Omental fat pad (tissue), 4 donors: ENCODE measurements at places on chromosomes 5 and 9. TPM values are rescaled to one million over a fixed set of nuclear protein-coding genes. Genes with fewer than 3 reads are reported as not detected.

SPATA31C1 gene
- total RNA-seq = not detected

IFNA6 gene
- total RNA-seq = not detected

FAM221B gene
- total RNA-seq = not detected

LOX gene
- 29.3 TPM for total RNA-seq

SPINK7 gene
- not detected for total RNA-seq

OTULIN gene
- 28.3 TPM for total RNA-seq

LRRTM2 gene
- 0.84 TPM for total RNA-seq

FBN2 gene
- total RNA-seq = 0.95 TPM

SGCD gene
- total RNA-seq = 1.1 TPM

TRIM7 gene
- total RNA-seq = 2.9 TPM

SPINK6 gene
- not detected for total RNA-seq

F2RL2 gene
- 0.28 TPM for total RNA-seq

COL23A1 gene
- total RNA-seq = 0.79 TPM

TMEM8B gene
- 2.7 TPM for total RNA-seq

NPR3 gene
- total RNA-seq = 7.6 TPM

PCDHGB1 gene
- total RNA-seq = 6.0 TPM

ZNF354C gene
- 4.4 TPM for total RNA-seq
